Endothelial cell of umbilical vein (primary cell): ENCODE measurements at places on chromosomes 3 and 15. TPM values are rescaled to one million over a fixed set of nuclear protein-coding genes. Genes with fewer than 3 reads are reported as not detected.
A peak's percentile ranks its signal among the peaks of the same experiment; 100 is the strongest.

CCR3 gene
- not detected in 2 replicates for total RNA-seq

PGBD4 gene
- 1.1 TPM in 2 replicates for total RNA-seq

GRCh38 chr3:157175691-157176507, 16.0 kb upstream of the CCNL1 start:
- DNase-seq, result peak; percentile 43
- peak overlapping the region; percentile 98 for H3K27ac ChIP-seq
- H3K27me3 ChIP-seq, result no peaks in the 10 kb centered on the region
- no peaks in the 10 kb centered on the region for H3K36me3 ChIP-seq
- peak overlapping the region; percentile 90 for H3K4me3 ChIP-seq

GRCh38 chr3:194300382-194300758, 50.8 kb downstream of the CPN2 start:
- peaks cover 2% of the 10 kb centered on the region for H3K27me3 ChIP-seq
- H3K27ac ChIP-seq, result no peak overlapping the region
- DNase-seq, result no peak
- H3K4me3 ChIP-seq, result no peak overlapping the region
- no peaks in the 10 kb centered on the region for H3K36me3 ChIP-seq

GRCh38 chr3:127288921-127289705, 1.3 kb upstream of the PRR20G start:
- no peak for DNase-seq
- H3K4me3 ChIP-seq, result no peak overlapping the region
- no peak overlapping the region for H3K27ac ChIP-seq
- no peaks in the 10 kb centered on the region for H3K27me3 ChIP-seq

DNA sequence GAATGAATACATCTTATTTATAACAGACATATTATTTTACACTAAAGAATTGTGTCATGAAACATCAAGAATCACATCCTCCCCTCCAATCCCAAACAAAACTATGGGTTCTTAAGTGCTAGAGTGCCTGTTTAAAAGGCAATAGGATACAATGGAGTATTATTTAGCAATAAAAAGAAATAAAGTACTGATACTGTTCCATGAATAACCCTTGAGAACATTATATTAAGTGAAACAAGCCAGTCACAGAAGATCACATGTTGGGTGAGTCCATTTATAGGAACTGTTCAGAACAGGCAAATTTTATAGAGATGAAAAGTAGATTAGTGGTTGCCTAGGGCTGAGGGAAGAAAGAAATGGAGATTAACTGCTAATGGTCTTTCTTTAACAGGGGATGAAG, 86.5 kb downstream of the ANKRD28 start:
- peaks cover 6% of the 10 kb centered on the region for H3K36me3 ChIP-seq
- DNase-seq, result no peak
- H3K27ac ChIP-seq, result no peak overlapping the region
- H3K4me1 ChIP-seq, result no peaks in the 10 kb centered on the region
- no peaks in the 10 kb centered on the region for H3K27me3 ChIP-seq
- H3K4me3 ChIP-seq, result no peak overlapping the region
